ENCODE measurements at places on chromosomes 3 and 15.
A peak's percentile ranks its signal among the peaks of the same experiment; 100 is the strongest.

DNA sequence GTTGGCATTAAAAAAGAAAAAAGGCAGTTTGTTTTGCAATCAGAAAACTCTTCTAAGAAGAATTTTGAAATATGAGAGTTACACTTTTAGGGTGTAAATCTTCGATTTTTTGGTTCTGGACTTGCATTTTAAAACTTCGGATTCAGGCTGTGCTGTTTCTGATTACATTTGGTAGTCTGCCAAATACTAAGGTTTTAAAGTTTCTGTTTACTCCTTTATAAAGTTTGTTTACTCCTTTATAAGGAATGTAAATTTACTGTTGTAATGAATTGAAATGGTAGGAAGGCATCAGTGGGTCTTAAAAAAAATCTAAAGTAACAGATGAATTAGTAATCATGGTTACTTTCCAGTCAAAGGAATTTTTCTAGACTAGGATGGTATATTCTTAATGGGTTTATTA, 14.1 kb downstream of the FXR1 start:
- no peak overlapping the region for H3K27ac ChIP-seq
- DNase-seq = no peak
- peaks cover 27% of the 10 kb centered on the region for H3K4me1 ChIP-seq
- H3K27me3 ChIP-seq = no peaks in the 10 kb centered on the region

GRCh38 chr3:66923969-66924368, 74.1 kb upstream of the KBTBD8 start:
- H3K4me1 ChIP-seq = no peaks in the 10 kb centered on the region
- no peak overlapping the region for H3K4me3 ChIP-seq
- no peak for DNase-seq
- H3K27ac ChIP-seq = no peak overlapping the region

- H3K36me3 ChIP-seq = peaks cover 4% of the 10 kb centered on the region
- peak; percentile 66 for DNase-seq
- H3K27ac ChIP-seq = peak overlapping the region; percentile 51
- peak overlapping the region; percentile 18 for H3K4me3 ChIP-seq
- no peaks in the 10 kb centered on the region for H3K27me3 ChIP-seq
- H3K4me1 ChIP-seq = peaks cover 56% of the 10 kb centered on the region
These were observed 13.5 kb downstream of the TIGIT start for GRCh38 chr3:114307222-114307830.

GRCh38 chr3:4407941-4408340, 59.1 kb downstream of the SUMF1 start:
- H3K36me3 ChIP-seq = peaks cover 23% of the 10 kb centered on the region
- no peak overlapping the region for H3K27ac ChIP-seq
- no peak overlapping the region for H3K4me3 ChIP-seq
- H3K27me3 ChIP-seq = no peaks in the 10 kb centered on the region
- H3K4me1 ChIP-seq = no peaks in the 10 kb centered on the region

GRCh38 chr3:98986073-98986472, 84.6 kb upstream of the DCBLD2 start:
- no peaks in the 10 kb centered on the region for H3K4me1 ChIP-seq
- no peaks in the 10 kb centered on the region for H3K27me3 ChIP-seq
- H3K27ac ChIP-seq = no peak overlapping the region
- DNase-seq = no peak
- no peaks in the 10 kb centered on the region for H3K36me3 ChIP-seq

GRCh38 chr15:42716125-42716524, 20.8 kb downstream of the CDAN1 start:
- no peaks in the 10 kb centered on the region for H3K27me3 ChIP-seq
- H3K4me3 ChIP-seq = no peak overlapping the region

DNA sequence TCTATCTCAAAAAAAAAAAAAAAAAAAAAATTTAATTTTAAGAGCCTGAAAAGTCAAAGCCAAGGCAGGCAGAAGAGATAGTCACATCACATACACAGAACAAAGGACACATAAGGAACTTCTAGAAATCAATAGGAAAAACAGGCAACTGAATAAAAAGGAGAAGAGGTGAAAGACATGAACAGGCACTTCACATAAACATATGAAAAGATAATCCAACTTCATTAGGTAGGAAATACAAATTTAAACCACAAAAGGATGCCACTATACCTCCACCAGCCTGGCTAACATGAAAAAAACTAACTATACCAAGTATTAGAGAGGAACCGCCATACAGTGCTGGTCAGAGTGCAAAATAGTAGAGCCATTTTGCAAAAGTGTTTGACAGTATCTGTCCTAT, 14.1 kb downstream of the CCDC12 start:
- peaks cover 59% of the 10 kb centered on the region for H3K4me1 ChIP-seq
- H3K27ac ChIP-seq = no peak overlapping the region
- H3K36me3 ChIP-seq = peaks cover 21% of the 10 kb centered on the region
- no peaks in the 10 kb centered on the region for H3K27me3 ChIP-seq
- H3K4me3 ChIP-seq = no peak overlapping the region

DNA sequence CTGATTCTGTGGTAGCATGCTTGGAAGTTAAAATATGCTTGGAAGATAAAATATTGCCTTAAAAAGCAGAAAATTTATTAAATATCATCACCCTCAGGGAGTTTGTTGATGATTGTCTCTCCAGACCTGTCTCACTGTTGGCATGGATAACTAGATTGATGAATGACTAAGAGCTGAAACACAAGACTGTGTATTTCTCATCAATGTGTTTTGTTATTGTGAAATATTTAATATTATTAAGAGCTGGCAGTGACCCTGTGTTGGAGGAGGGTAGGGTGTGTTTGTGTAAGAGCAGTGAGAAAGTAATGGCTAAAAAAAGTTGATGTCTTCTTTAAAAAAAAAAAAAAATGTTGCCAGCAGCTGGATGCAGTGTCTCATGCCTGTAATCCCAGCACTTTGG, 82.2 kb downstream of the ITPR1 start:
- no peaks in the 10 kb centered on the region for H3K36me3 ChIP-seq
- no peak overlapping the region for H3K27ac ChIP-seq
- no peaks in the 10 kb centered on the region for H3K27me3 ChIP-seq
- H3K4me3 ChIP-seq = no peak overlapping the region
- H3K4me1 ChIP-seq = no peaks in the 10 kb centered on the region

GRCh38 chr3:37832480-37832879, 29.2 kb upstream of the CTDSPL start:
- H3K27ac ChIP-seq = no peak overlapping the region
- H3K4me1 ChIP-seq = no peaks in the 10 kb centered on the region
- H3K4me3 ChIP-seq = no peak overlapping the region
- DNase-seq = no peak
- peaks cover 2% of the 10 kb centered on the region for H3K27me3 ChIP-seq

GRCh38 chr3:13301286-13301987, 118.7 kb downstream of the NUP210 start:
- H3K4me3 ChIP-seq = no peak overlapping the region
- no peaks in the 10 kb centered on the region for H3K36me3 ChIP-seq
- H3K27me3 ChIP-seq = no peaks in the 10 kb centered on the region
- H3K27ac ChIP-seq = no peak overlapping the region
- DNase-seq = no peak

GRCh38 chr3:118485693-118486092, 549.0 kb downstream of the IGSF11 start:
- no peak for DNase-seq
- no peaks in the 10 kb centered on the region for H3K4me1 ChIP-seq
- H3K27me3 ChIP-seq = no peaks in the 10 kb centered on the region

- no peak for DNase-seq
- no peaks in the 10 kb centered on the region for H3K27me3 ChIP-seq
- no peak overlapping the region for H3K27ac ChIP-seq
- no peak overlapping the region for H3K4me3 ChIP-seq
These were observed 20.8 kb downstream of the FAM174B start for GRCh38 chr15:92634671-92635201.

DNA sequence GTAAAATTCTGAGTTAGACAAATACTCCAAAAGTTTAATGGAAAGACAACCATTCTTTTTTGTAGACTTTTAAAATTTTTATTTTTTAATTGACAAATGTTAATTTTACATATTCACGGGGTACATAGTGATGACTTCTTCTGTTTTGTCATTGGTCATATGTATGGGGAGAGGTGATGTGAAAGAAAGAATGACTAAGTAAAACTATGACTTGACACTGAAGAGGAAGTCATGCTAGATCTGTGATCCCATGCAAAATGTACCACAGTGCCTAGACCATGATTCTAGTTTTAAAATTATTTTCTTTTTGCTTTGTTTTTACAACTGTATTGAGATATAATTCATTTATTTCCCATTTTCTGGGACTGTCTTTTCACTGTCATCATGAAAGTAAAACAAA, 281.6 kb downstream of the MBNL1 start:
- H3K36me3 ChIP-seq = no peaks in the 10 kb centered on the region
- no peak overlapping the region for H3K4me3 ChIP-seq
- no peak overlapping the region for H3K27ac ChIP-seq
- DNase-seq = no peak

GRCh38 chr3:50125541-50126286, 29.4 kb upstream of the SEMA3F start:
- peaks cover under 1% of the 10 kb centered on the region for H3K36me3 ChIP-seq
- no peaks in the 10 kb centered on the region for H3K27me3 ChIP-seq
- no peak overlapping the region for H3K27ac ChIP-seq
- DNase-seq = no peak

GRCh38 chr15:57427367-57427821, 51.1 kb downstream of the CGNL1 start:
- H3K4me3 ChIP-seq = no peak overlapping the region
- no peaks in the 10 kb centered on the region for H3K36me3 ChIP-seq
- H3K27me3 ChIP-seq = no peaks in the 10 kb centered on the region
- no peak overlapping the region for H3K27ac ChIP-seq
- no peak for DNase-seq

DNA sequence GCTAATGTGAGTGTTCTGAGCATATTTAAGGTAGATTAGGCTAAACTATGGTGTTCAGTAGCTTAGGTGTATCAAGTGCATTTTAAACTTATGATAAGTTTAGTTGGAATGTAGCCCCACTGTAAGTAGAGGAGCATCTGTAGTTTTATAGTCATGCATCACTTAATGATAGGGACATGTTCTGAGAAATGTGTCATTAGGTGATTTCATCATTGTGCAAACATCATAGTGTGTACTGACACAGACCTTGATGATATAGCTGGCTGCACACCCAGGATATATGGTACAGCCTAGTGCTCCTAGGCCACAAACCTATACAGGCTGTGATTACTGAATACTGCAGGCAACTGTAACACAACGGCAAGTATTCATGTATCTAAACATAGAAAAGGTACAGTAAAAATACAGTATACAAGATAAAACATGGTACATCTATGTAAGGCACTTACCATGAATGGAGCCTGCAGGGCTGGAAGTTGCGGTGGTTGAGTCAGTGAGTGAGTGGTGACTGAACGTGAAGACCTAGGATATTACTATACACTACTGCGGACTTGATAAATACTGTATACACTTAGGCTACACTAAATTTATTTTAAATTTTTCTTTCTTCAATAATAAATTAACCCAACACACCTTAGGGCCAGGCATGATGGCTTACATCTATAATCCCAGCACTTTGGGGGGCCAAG, 17.9 kb downstream of the DNAH1 start:
- H3K4me3 ChIP-seq = no peak overlapping the region
- peaks cover 27% of the 10 kb centered on the region for H3K36me3 ChIP-seq
- H3K27ac ChIP-seq = no peak overlapping the region
- DNase-seq = no peak
- H3K4me1 ChIP-seq = no peaks in the 10 kb centered on the region
- no peaks in the 10 kb centered on the region for H3K27me3 ChIP-seq

DNA sequence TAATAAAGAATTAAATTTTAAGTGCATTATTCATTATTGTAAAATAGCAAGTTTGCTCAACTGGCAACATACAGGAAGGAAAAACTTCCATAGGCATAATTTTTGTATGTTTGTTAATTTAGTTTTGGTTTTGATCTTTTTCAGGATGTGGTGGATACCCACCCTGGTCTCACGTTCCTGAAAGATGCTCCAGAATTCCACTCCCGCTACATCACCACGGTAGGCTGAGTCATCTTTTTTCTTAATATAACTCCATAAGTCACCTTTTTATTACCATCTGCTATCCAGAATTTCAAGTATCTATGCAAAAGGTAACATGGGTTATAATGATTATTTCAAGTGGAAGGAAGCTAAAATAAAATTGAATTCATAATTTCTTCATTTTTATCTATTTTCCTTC, 104.8 kb downstream of the PPP2R3A start:
- H3K36me3 ChIP-seq = no peaks in the 10 kb centered on the region
- no peaks in the 10 kb centered on the region for H3K27me3 ChIP-seq
- no peak overlapping the region for H3K27ac ChIP-seq
- no peak overlapping the region for H3K4me3 ChIP-seq
- no peaks in the 10 kb centered on the region for H3K4me1 ChIP-seq

- peaks cover 5% of the 10 kb centered on the region for H3K27me3 ChIP-seq
- no peaks in the 10 kb centered on the region for H3K36me3 ChIP-seq
- no peak for DNase-seq
- H3K4me1 ChIP-seq = peaks cover 3% of the 10 kb centered on the region
- peak overlapping the region; percentile 55 for H3K4me3 ChIP-seq
- H3K27ac ChIP-seq = no peak overlapping the region
These were observed 721 bp downstream of the MYEF2 start for GRCh38 chr15:48177383-48177765.

DNA sequence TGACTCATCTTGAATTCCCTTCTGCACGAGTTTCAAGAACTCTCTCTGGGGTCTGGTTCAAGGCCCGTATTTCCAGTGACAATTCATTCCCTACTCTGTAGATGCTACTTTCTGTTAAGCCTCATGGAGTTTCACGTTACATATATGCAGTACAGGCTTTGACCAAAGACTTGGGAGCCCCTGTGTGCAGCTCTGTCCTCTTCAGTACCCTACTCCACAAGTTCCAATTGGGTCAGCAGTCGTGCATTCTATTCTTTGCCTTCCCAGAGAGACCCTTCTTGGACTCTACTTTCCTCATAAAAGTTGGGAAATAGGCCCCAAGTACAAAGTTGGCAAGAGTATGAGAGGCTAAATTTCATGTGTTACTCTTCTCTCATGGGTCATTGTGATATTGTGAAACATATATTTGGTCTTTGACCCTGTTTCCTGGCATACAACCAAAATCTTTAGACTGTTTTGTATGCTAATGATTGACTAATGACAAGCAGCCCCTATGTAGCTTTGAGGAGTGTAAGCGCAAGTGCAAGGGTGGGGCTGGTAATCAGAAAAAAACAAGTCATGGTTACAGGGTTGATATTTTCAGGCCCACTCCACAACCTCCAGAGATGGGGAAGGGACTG, 15.0 kb upstream of the CCDC50 start:
- no peaks in the 10 kb centered on the region for H3K27me3 ChIP-seq
- DNase-seq = no peak
- H3K36me3 ChIP-seq = no peaks in the 10 kb centered on the region
- no peak overlapping the region for H3K4me3 ChIP-seq

DNA sequence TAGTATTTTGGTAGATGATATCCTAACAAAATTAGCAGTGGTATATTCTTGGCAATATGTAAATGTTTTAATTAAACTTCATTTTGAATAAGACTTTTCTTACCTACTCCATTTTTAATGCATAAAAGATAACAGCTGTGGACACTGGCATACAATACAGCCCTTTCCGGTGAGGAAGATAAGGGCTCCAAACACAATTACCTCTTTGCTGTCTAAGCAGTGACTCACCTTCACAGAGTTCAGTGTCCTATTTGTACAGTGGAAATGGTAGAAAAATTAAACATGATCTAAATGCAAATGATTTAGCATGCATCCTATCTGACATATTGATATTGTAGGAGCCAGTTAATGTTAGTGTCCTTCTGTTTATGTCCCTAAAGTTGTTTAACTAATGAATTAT, 969.4 kb downstream of the PLOD2 start:
- no peaks in the 10 kb centered on the region for H3K36me3 ChIP-seq
- no peak overlapping the region for H3K4me3 ChIP-seq
- no peaks in the 10 kb centered on the region for H3K4me1 ChIP-seq

GRCh38 chr3:44983484-44983941, 7.5 kb downstream of the EXOSC7 start:
- H3K27me3 ChIP-seq = no peaks in the 10 kb centered on the region
- peaks cover 51% of the 10 kb centered on the region for H3K4me1 ChIP-seq
- H3K36me3 ChIP-seq = no peaks in the 10 kb centered on the region
- DNase-seq = no peak

- no peak for DNase-seq
- peaks cover 34% of the 10 kb centered on the region for H3K4me1 ChIP-seq
- H3K27ac ChIP-seq = no peak overlapping the region
- peak overlapping the region; percentile 12 for H3K4me3 ChIP-seq
These were observed 770 bp upstream of the MEGF11 start for GRCh38 chr15:66254089-66254950.

All from CD4-positive, alpha-beta T cell (primary cell).